CD4-positive, alpha-beta T cell treated with Interleukin-15 for 1 hour (primary cell): ENCODE measurements at places on chromosomes 7 and 10.

DNA sequence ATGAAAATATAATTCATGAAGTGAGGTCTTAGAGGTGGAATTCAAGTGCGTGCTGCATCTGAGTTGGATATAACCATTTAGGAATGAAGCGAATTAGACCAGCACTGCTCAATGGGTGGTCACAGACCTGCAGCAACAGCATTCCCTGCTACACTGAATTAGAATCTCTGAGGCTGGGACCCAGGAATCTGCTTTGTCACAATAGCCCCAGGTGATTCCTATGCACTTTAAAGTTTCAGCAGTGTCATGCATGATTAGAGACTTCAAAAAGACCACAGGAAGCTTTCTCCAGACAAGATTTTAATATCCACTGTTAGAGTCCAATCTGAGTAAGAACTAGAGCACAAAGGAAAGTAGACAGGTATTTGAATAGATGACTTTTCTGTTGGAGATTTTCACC, 352.8 kb upstream of the VSTM2A start:
- no peak for DNase-seq

DNA sequence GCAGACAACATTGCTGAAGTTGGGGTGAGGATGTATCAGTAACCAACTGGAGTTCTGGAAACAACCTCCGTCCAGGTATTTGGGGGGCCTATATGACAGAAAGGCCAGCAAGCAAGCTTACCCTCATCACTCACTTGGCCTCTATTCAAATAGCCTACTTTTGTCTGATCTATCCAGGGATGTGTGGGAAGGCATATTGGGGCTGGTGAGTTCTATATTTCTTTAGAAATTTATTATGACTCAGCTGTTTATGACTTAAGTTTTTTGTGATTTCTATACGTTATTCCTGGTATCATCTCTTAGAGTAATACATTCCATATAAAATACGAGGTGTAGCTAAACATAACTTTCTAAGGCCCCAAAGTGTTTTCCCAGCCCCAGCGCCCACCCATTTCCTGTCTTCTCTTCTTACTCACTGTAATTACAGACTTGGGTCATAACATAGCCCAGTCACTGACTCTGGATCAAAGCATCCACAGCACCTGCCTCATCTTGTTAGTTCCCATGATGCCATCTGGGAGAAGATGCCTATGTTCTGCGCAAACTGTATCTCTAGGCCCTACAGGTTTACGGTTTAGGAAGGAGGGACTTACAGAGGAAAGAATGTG, 18.1 kb downstream of the GARS1 start:
- no peak for DNase-seq

DNA sequence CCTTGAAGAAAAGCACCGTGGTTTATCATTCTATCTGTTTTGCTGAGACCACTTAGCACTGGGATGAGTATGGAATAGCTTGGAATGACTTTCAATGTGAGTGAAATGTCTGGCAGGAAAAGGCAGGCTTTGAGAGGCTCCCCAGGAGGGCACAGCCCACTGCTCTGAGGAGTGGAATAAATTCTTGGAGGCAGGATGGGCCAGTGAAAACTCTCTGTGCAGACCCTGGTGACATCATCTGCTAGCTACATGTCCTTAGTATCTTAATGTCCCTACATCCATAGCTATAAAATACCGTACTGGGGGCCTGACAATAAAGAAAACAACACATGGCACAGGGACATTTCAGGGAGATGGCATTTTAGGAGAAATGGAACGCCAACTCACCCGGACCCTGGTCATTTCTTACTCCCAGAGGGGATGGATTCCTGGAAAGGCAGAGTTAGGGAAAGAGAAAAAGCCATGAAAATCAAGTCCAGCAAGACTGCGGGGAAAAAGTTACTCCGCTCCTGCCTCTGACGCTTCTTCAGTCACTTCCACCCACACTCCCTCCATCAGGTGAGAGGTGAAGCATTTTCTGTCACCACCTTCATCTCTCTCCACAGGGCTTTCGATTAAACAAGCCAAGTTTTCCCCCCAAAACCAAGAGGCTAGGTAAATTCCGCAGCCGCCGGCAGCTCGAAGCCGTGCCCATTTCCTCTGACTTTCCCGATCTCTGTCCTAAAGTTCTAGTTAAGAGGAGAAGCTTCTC, 991 bp downstream of the ZNF239 start:
- no peak for DNase-seq

DNA sequence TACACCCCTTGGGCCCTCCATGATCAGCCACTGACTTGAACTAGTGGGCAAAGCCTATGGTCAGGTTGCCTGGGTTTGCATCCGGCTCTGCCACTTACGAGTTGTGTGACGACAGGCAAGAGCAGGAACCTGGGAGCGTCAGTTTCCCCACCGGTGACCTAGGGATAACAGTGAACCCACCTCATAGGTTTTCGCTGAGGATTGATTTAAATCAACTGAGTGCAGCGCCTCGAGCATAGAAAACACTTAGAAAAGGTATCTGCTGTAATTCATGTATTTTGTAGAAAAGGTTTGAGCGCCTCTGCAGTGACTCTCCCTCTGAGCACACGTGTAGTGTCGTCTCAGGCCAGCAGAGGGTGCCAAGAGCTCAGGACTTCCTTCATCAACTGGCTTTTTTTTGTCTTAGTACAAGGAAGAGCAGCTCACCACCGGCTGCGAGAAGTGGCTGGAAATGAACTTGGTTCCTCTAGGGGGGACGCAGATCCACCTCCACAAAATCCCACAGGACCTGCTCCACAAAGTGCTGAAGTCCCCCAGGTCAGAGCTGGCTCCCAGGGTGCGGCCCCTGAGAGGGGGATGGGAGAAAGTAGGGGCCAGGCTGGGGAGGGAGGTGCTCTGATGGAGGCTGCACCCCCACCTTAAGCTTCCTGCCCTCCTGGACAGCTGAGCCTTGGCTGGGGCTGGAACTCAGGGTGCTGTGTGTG, 27.7 kb downstream of the BTBD16 start:
- DNase-seq, result peak; percentile 56

DNA sequence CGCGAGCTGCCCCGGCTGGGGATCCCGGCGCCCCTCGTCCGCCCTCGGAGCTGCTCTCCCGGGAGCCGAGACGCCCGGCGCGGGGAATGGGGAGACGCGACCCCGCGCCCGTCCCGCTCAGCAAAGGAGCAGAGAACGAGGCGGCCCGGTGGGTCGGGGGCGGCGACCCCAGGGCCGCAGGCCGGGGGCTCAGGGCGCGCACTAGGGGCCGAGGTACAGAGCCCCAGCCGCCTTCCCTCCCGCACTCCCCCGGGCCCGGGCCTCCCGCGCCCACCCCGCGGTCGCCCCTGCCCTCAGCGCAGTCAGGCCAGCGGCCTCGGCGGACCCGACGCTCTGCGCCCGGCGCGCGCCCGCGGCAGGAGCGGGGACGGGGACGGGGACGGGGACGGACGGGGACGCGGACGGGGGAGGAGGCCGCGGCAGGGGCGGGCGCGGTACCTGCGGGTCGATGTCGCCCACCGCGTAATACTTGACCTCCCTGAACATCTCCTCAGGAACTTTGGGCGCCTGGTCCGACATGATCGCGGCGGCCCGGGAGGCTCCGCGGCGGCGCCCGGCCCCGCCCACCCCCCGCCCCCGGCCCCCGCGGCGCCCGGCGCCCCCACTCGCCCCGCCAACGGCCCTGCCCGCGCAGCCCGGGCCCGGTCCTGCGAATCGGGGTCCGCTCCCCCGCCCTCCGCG, 373 bp downstream of the PAXIP1 start:
- DNase-seq, result peak; percentile 62

DNA sequence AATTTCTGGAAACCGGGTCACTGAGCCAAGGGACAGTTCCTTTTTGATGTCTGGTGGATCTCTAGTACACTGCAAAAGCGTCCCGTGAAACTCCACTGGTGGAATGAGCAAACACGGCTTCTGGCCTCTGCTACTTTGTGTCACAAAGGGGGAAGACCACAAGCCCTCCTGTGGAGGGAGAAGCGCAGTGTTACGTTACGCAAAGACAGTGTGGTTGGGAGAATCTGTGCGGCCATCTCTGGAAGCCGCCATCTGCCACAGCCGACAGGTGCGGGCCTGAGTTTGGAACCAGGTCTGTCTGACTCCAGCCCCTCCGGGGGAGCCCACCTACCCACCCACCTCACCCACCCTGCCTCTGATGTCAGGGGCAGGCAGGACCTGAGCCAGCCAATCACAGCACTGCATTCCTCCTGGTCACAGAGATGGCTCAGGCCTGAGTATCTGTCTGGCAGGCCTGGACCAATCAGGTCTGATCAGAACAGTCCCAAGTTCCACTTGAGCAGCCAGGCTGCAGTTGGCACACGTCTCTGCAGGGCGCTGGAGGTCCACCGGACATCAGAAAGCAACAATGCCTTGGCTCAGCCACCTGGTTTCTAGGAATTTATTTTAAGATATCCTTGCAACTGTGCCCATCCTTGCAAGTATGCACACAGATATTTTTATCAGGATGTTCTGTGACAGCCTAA, 3.0 kb upstream of the CYP2W1 start:
- DNase-seq, result no peak

- no peak for DNase-seq
Measured at GRCh38 chr7:73822319-73823173, 8.2 kb upstream of the CLDN4 start.

DNA sequence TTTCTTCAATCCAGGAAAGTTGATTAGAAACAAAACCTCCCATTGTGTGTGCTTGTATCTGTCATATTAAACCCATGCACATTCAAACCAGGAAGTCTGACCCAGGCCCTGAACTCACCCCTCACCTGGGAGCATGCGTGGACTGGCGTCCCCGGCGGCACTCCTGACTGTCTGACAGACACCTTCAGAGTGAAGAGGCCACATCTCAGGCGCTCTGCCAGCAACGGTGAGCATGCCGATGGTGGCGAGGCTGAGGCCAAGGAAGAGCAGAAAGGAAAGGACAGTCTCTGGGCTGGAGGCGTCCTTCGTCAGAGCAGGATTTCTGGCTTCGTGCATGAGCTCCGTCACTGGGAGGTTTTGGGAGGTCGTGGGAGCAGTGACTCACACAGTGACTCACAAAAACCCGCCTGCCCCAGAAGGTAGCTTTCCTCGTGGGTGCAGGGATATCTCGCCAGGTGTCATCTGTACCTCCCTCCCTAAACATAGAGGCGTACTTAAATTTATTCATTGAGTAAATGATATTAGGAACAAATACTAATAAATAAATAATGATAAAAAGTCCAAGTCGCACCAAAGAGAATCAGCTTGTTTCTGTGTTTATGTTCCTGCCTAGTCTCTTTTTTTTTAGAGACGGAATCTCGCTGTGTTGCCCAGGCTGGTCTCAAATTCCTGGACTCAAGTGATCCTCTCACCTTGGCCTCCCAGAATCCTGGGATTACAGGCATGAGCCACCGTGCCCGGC, 13.5 kb downstream of the IQCE start:
- DNase-seq, result no peak

GRCh38 chr10:71857934-71858890, 7.2 kb upstream of the PSAP start:
- peak; percentile 52 for DNase-seq

DNA sequence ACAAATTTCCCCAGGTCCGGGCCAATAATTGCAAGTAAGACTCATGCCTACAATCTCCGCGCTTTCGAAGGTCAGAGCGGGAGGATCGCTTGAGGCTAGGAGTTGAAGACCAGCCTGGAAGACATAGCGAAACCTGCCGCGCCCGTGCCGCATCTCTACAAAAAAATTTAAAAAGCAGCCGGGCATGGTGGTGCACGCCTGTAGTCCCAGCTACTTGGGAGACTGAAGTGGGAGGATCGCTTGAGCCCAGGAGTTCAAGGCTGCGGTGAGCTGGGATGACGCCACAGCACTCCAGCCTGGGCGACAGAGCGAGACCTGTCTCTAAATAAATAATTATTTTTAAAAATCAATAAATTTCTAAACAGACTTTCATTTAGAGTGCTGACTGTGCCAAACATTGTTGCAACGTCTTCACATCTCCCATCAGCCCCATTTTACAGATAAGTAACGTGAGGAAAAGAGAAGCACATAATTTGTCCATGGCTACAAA, 494 bp upstream of the CFAP43 start:
- no peak for DNase-seq

DNA sequence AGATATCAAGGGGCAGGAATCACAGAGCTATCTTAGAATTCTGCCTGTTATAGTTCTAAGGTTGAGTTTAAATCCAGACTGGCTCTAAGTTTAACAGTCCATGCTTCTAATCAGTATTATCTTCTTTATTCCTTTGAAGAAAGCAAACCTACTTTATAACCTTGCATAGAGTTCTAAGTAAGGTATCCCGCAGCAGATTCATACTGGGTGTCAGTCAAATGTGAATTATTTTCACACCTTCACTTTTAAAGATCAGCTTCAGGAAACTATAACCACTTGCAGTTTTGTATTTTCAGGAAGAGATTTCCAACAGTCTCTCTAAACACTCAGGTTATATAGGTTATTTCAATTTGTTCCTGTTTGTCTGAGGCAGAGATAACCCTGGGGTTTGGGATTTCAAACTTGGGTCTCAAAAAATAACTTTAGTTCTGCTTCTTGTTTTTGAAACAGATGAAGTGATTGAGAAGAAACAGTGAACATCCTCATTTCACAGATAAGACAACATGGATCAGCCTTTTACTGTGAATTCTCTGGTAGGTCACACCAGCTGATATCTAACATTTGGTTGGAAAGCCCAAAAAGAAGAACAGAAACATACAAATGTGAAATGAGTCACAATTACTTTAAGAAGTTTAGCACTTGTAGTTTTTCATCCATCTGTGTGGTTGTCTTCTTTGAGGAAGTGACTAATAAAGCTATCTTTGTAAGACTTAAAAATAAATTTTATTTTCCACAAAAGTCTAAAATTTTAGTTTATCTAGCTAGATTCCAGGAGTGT, 21.4 kb downstream of the STAMBPL1 start:
- DNase-seq, result no peak
